ENCODE measurements at places on chromosomes 11 and 22. TPM values are rescaled to one million over a fixed set of nuclear protein-coding genes. Genes with fewer than 3 reads are reported as not detected.
A peak's percentile ranks its signal among the peaks of the same experiment; 100 is the strongest.

- H3K36me3 ChIP-seq = no peaks in the 10 kb centered on the region
- DNase-seq = no peak
- no peak overlapping the region for H3K4me3 ChIP-seq
- peaks cover 4% of the 10 kb centered on the region for H3K4me1 ChIP-seq
Observed at GRCh38 chr11:10272132-10272531, 21.9 kb downstream of the SBF2 start.

DNA sequence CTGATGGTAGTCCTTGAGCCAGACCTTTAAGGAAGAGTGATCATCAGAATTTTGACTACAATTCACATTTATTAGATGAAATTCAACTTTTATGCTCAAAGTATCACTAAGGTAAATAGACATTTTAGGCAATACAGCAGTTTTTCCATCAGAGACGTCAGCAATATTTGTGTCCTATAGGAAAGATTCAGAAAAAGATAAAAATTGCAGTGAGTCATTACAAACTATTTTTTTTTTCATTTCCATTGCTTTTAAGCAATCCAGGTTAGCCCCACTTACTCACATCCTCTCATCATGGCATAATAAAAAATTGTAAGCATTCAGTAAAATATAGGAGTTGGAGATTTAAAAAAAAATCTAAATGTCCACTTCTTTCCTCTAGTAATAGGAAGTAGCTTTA is 46.9 kb downstream of the MSANTD4 start:
- H3K4me3 ChIP-seq = no peak overlapping the region
- no peak for DNase-seq
- H3K4me1 ChIP-seq = no peaks in the 10 kb centered on the region
- H3K36me3 ChIP-seq = no peaks in the 10 kb centered on the region
- H3K27me3 ChIP-seq = no peaks in the 10 kb centered on the region

GRCh38 chr11:57761301-57762234 is at the start of gene CTNND1:
CTNND1 (plus strand) TSS chr11:57761802; CDS start chr11:57791479, 29,677 bp downstream.
- peak; percentile 96 for DNase-seq
- peak within 1 kb of the TSS; percentile 50 for H3K4me3 ChIP-seq
- no peaks in the 10 kb centered on the region for H3K36me3 ChIP-seq
- H3K4me1 ChIP-seq = peaks cover 30% of the 10 kb centered on the region

DNA sequence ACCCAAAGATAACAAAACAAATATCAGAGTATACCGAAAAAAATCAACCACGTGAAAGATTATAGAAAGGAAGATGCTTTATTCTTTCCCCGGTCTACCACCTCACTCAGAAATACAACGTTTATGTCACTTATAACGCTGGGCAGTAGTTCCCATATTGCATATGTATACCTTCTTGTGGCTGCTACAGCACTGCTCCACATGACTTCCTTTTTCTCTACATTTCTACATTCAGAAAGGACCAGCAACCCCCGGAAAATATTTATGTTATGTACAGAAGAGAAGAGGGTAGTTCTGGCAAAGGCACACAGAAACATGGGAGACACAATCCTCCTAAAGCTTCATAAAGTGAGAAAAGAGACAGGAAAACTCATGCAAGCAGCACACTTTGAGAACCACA is 56.8 kb downstream of the MTMR2 start:
- DNase-seq = no peak
- H3K27me3 ChIP-seq = no peaks in the 10 kb centered on the region
- no peak overlapping the region for H3K27ac ChIP-seq
- H3K4me3 ChIP-seq = no peak overlapping the region
- no peaks in the 10 kb centered on the region for H3K4me1 ChIP-seq

GRCh38 chr11:132564091-132564885 is 968.0 kb downstream of the OPCML start:
- H3K4me1 ChIP-seq = no peaks in the 10 kb centered on the region
- no peak overlapping the region for H3K27ac ChIP-seq
- H3K4me3 ChIP-seq = no peak overlapping the region
- no peaks in the 10 kb centered on the region for H3K27me3 ChIP-seq
- DNase-seq = peak; percentile 83

DNA sequence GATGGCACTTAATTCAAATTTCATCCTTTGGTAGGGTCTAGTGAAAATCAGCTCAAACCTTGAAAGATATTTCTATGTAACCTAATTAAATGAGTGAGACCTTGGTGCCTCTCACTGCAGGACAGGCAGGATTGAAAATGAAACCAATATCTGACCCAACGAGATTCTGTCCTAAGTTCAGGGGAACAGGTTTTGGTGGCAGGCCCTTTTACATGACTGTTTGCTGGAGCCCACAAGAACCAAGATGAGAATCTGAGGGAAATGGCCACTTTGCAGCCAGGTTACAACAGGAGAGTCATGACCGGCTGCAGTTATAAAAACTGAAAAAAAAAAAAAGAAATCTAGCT is 130.2 kb downstream of the TRIM44 start:
- no peak overlapping the region for H3K4me3 ChIP-seq
- H3K36me3 ChIP-seq = no peaks in the 10 kb centered on the region
- H3K27ac ChIP-seq = no peak overlapping the region
- H3K4me1 ChIP-seq = peaks cover 18% of the 10 kb centered on the region

DNA sequence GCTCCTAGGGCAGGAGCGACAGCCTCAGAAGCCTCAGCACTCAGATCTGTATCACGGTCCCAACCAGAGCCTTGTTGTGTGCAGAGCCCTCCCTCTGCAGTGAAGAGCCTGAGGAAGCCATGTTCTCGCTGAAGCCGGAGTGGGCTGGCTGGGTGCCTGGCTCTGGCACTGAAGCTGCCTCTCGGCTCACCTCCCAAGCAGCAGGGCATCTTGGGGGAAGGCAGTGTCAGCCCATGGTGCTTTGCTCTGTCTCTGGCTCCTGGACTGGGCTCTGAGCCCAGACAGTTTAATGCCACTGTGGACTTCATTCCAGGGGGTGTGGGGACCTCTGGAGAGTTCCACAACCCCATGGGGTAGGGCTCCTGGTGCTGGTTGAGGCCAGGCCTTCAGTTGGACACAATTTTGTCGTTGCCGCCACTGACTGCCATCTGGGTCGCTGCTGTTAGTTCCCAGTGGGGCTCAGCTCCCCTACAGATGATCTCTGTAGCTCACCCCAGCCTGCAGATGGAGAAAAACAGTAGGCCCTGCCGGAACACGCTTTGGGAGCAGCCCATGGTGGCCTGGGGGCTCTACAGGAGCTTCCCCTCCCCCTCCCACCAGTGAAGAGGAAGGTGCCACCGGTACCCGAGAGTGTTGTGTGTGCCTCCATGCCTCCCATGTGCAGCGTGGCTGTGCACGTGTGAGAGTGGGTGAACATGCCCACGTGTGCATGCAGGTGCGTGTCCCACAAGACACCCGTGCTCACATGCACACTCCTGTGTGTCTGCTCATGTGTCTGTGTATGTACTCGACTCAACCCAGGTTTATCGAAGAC is 86.5 kb upstream of the B3GAT1 start:
- no peak for DNase-seq
- no peak overlapping the region for H3K27ac ChIP-seq
- peaks cover 29% of the 10 kb centered on the region for H3K27me3 ChIP-seq
- no peak overlapping the region for H3K4me3 ChIP-seq
- no peaks in the 10 kb centered on the region for H3K36me3 ChIP-seq

- no peaks in the 10 kb centered on the region for H3K4me1 ChIP-seq
- H3K4me3 ChIP-seq = no peak overlapping the region
- H3K27ac ChIP-seq = no peak overlapping the region
- DNase-seq = no peak
Observed at GRCh38 chr11:83681031-83681781, 395.0 kb upstream of the CCDC90B start.

DNA sequence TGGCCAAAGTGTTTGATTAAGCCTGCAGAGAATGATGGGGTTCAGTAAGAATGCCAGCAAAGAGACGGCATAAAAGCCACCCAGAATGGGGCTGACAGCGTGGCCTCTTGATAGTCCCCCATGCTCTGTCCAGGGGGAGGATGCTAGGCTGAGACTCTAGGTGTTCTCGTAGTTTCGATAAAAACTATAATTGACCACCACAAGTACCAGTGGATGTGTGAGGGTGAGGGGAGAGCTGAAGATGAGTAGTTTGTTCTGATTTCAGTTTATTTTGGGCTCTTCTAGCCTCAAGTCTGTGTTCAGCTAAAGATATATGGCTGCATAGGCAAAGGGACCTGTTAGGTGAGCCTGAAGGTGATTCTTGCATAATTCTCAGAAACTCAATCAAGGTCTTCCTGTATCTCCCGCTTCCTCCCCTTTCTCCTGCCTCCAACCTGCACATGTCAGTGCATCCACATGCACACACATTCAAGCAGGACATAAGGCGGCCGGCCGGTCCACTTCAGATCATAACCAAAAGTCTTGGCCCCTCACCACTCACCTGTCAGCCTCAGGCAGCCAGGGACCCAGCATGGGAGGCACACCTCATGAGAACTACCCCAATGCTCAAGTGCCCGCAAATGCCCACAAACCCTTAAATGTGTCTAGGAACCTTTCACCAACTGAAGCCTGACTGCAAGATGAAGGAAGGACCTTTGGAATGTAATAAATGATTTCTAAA is 31.2 kb downstream of the FLI1 start:
- H3K27ac ChIP-seq = peak overlapping the region; percentile 21
- peaks cover 16% of the 10 kb centered on the region for H3K4me1 ChIP-seq
- H3K27me3 ChIP-seq = no peaks in the 10 kb centered on the region
- H3K4me3 ChIP-seq = no peak overlapping the region
- DNase-seq = no peak

DNA sequence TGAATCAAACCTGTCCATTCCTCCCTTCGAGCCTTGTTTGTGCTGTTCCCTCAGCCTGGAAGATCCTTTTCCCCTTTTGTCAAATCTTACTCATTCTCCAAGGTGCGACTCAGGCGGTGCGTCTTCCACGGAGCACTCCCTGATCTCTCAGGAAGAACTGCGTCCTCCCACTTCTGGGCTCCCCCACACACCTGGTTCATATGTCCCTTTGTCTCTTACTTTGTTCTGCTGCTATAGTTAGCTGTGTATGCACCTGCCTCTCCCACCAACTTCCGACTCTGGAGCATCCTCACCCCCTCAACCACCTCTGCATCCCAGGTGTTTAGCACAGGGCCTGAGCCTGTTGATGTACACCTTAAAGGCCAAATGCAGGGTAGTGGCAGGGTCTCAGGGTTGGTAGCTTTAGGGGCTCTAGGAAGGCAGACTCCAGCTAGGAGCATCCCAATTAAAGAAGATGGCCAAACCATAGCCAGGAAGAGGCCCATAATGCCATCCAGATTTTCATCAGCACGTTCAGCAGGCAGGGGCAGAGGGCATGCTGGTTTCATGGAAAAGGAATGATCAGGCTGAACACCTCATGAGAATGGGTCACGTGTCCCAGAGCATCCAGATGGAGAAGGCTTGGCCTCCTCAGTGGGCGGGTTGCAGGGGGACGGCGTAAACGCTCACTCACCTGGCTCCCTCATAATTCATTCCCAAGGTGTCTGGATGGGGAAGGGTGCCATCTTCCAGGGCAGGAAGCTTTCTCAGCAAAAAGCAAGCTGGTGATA is 20.1 kb downstream of the PTPN5 start:
- no peak overlapping the region for H3K27ac ChIP-seq
- H3K4me1 ChIP-seq = no peaks in the 10 kb centered on the region
- no peak for DNase-seq
- H3K4me3 ChIP-seq = no peak overlapping the region
- no peaks in the 10 kb centered on the region for H3K27me3 ChIP-seq

GRCh38 chr22:20392983-20393704 is 807 bp upstream of the ZNF74 start:
- H3K27ac ChIP-seq = peak overlapping the region; percentile 80
- no peaks in the 10 kb centered on the region for H3K27me3 ChIP-seq
- DNase-seq = peak; percentile 74
- no peaks in the 10 kb centered on the region for H3K36me3 ChIP-seq
- peak overlapping the region; percentile 86 for H3K4me3 ChIP-seq

RASL10A gene
- total RNA-seq = 0.50 TPM
